Activated CD4-positive, alpha-beta T cell treated with anti-CD3 and anti-CD28 coated beads for 36 hours (primary cell): ENCODE measurements at places on chromosomes 11 and 22. TPM values are rescaled to one million over a fixed set of nuclear protein-coding genes. Genes with fewer than 3 reads are reported as not detected.

Gene CATSPER1
- not detected for total RNA-seq

GRCh38 chr22:26968859-26969523 is 311.6 kb downstream of the MIAT start:
- DNase-seq = no peak
- no peak overlapping the region for H3K4me3 ChIP-seq
- H3K36me3 ChIP-seq = peaks cover 5% of the 10 kb centered on the region
- H3K27me3 ChIP-seq = peaks cover 2% of the 10 kb centered on the region
- H3K4me1 ChIP-seq = no peaks in the 10 kb centered on the region

- no peaks in the 10 kb centered on the region for H3K36me3 ChIP-seq
- DNase-seq = no peak
- H3K4me1 ChIP-seq = peaks cover 11% of the 10 kb centered on the region
- H3K27ac ChIP-seq = no peak overlapping the region
- H3K4me3 ChIP-seq = no peak overlapping the region
- peaks cover 27% of the 10 kb centered on the region for H3K27me3 ChIP-seq
These were observed 3.5 kb upstream of the CELSR1 start for GRCh38 chr22:46540874-46541273.

DNA sequence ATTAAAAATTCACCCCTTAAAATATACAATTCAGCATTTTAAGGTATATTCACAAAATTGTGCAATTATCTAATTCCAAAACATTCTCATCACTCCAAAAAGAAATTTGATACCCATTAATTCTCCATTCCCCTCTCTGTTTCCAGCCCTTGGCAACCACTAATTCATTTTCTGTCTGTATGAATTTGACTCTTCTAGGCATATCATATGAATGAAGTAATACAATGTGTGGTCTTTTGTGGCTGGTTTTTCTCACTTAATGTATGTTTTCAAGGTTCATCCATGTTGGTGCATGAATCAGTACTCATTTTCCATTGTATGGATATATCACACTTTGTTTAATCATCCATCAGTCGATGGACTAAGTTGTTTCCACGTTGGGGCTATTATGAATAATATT is 29.0 kb upstream of the ACCSL start:
- peaks cover 3% of the 10 kb centered on the region for H3K4me1 ChIP-seq
- peaks cover 16% of the 10 kb centered on the region for H3K27me3 ChIP-seq
- H3K36me3 ChIP-seq = no peaks in the 10 kb centered on the region
- no peak overlapping the region for H3K4me3 ChIP-seq
- no peak overlapping the region for H3K27ac ChIP-seq

Gene ROM1
- total RNA-seq = 1.5 TPM

- H3K27ac ChIP-seq = peak overlapping the region; percentile 98
- peaks cover 37% of the 10 kb centered on the region for H3K36me3 ChIP-seq
- peaks cover 2% of the 10 kb centered on the region for H3K27me3 ChIP-seq
- H3K4me1 ChIP-seq = peaks cover 16% of the 10 kb centered on the region
- DNase-seq = peak; percentile 91
These were observed 1.1 kb upstream of the CD6 start for GRCh38 chr11:60970369-60970774.

Gene CAVIN3
- total RNA-seq = 24.8 TPM

Gene OR2D2
- 0.44 TPM for total RNA-seq

DNA sequence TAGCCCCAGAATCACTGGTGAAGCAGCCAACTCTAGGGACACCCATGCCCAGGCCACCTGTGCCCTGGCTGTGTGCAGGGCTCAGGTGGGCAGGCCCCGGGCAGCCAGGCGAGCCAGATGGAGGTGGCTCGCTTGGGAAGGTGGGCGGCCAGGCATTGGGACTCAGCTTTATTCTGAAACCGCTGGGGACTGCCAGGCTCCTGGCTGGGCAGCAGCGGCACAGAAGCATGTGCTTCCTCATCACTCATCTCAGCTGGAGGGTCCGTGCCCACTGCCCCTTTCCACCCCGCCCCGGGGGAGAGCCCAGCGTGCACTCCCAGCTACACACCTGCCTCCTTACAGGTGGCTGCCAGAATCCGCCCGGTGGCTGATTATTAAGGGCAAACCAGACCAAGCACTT is 27.1 kb upstream of the SLC22A12 start:
- H3K27ac ChIP-seq = no peak overlapping the region
- H3K27me3 ChIP-seq = no peaks in the 10 kb centered on the region
- DNase-seq = no peak
- no peaks in the 10 kb centered on the region for H3K36me3 ChIP-seq

DNA sequence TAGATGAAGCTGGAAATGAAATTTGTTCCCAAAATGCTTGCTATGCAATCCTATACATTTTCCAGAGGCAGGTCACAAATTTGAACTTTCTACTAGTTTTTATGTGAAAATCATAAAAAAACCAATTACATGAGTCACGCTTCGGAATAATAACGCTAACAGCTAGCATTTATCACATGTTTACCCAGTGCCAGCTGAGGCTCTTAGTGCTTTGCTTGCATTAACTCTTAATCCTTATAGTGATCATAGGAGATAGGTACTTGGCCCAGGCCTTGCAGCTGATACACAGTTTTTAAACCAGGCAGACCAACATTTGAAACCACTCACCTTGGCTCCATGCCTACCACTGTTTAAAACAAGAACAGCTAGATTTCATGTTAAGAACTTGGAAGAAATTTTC is 131.8 kb upstream of the RAG2 start:
- no peaks in the 10 kb centered on the region for H3K36me3 ChIP-seq
- H3K27ac ChIP-seq = no peak overlapping the region
- peaks cover 4% of the 10 kb centered on the region for H3K27me3 ChIP-seq
- H3K4me1 ChIP-seq = no peaks in the 10 kb centered on the region
- DNase-seq = no peak

DNA sequence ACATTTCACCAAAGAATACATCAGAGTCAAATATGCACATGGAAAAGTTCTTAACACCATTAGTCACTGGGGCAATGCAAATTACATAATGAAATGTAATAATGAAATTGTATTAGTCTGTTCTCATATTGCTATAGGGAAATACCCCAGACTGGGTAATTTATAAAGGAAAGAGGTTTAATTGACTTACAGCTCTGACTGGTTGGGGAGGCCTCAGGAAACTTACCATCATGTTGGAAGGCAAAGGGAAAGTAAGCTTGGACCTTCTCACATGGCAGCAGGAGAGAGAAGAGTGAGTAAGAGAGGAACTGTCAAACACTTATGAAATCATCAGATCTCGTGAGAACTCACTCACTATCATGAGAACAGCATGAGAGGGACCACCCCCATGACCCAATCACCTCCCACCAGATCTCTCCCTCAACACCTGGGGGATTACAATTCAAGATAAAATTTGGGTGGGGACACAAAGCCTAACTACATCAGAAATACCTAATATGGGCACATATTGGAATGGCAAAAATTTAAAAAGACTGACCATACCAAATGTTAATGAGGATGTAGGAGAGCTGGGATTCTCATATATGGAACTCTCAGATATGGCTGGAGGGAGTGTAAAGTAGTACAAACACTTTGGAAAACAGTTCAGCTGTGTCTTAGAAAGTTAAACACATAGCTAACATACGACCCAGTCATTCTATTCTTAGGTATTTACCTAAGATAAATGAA is 65.1 kb upstream of the CD44 start:
- peak overlapping the region; percentile 80 for H3K27ac ChIP-seq
- H3K27me3 ChIP-seq = no peaks in the 10 kb centered on the region
- DNase-seq = no peak
- peaks cover 22% of the 10 kb centered on the region for H3K36me3 ChIP-seq

DNA sequence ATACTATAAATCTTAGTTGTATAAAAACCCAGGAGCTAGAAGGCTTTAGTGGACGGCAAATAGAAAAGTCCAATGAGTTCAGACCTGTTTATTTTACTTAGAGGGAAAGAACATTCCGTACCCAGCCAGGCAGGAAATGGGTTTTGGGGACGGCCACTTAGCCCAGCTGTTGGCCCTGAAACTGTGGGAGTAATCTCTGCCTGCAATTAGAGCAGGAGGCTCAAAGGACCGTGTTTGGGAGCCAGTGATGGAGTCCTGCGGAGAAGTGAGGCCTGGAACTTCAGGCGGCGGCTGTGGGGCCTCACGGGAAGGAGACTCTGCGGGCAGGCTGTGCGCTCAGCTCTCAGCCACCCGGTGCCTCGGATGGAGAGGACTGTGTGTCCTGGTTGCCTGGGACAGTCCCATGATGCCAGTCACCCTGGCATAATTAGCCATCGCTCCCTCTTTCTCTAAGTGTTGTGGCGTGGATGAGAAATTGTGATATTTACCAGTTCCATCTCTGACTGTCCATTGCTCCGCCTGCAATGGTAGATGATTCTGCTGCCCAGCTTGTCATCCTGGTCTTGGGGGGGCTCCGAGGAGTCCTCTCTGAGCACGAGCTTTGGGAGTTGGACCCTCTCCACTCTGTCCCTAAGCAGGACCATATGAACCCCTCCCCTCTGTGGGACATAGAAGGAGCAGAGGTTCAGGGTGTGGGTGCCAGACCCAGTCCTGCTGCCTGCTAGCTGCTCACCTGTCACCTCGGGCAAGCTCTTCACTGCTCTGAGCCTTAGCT is 530.3 kb downstream of the TBC1D22A start:
- DNase-seq = no peak
- H3K27ac ChIP-seq = no peak overlapping the region
- H3K4me1 ChIP-seq = no peaks in the 10 kb centered on the region

DNA sequence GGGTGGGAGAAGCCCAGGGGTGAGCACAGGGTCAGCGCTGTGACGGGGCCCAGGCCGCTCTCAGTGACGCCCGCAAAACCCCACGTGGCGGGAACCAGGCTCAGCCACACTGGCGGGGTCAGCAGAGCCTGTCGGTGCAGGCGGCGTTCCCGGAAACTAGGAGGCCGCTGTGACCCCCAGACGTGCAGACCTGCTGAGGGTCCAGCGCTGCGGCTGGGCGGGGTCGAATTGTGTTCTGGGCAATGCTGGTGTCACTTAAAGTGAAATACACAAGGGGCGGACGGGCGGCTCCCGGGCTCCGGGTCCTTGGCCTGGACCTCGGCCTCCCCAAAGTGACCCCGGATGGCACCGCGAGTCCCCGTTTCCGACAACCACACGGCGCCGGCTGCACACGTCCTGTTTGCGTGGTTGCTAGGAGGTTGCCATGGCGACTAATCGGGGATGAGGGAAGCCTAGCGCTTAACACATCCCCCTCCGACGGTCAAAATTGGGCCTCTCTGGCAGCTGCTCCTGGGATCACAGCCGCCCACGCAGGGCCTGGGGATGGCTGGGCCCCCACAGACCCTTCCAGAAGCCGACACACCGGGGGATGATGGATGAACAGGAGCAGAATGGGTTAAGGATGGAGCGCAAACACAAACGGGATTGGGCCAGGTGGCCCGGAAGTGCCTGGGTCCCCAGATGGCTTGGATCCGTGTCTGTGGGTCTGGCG is 81.7 kb upstream of the PRR5 start:
- no peaks in the 10 kb centered on the region for H3K4me1 ChIP-seq
- no peaks in the 10 kb centered on the region for H3K36me3 ChIP-seq
- peak overlapping the region; percentile 68 for H3K27ac ChIP-seq
- no peaks in the 10 kb centered on the region for H3K27me3 ChIP-seq
- peak; percentile 89 for DNase-seq

GRCh38 chr11:108734956-108735559 is 70.2 kb downstream of the DDX10 start:
- H3K27me3 ChIP-seq = no peaks in the 10 kb centered on the region
- DNase-seq = no peak
- peaks cover 42% of the 10 kb centered on the region for H3K4me1 ChIP-seq
- H3K27ac ChIP-seq = no peak overlapping the region
- H3K36me3 ChIP-seq = peaks cover 50% of the 10 kb centered on the region

- no peak for DNase-seq
- H3K27me3 ChIP-seq = no peaks in the 10 kb centered on the region
- peaks cover 13% of the 10 kb centered on the region for H3K4me1 ChIP-seq
- no peak overlapping the region for H3K4me3 ChIP-seq
- peaks cover 3% of the 10 kb centered on the region for H3K36me3 ChIP-seq
- peak overlapping the region; percentile 35 for H3K27ac ChIP-seq
These were observed 5.9 kb downstream of the SERPIND1 start for GRCh38 chr22:20779818-20780158.

DNA sequence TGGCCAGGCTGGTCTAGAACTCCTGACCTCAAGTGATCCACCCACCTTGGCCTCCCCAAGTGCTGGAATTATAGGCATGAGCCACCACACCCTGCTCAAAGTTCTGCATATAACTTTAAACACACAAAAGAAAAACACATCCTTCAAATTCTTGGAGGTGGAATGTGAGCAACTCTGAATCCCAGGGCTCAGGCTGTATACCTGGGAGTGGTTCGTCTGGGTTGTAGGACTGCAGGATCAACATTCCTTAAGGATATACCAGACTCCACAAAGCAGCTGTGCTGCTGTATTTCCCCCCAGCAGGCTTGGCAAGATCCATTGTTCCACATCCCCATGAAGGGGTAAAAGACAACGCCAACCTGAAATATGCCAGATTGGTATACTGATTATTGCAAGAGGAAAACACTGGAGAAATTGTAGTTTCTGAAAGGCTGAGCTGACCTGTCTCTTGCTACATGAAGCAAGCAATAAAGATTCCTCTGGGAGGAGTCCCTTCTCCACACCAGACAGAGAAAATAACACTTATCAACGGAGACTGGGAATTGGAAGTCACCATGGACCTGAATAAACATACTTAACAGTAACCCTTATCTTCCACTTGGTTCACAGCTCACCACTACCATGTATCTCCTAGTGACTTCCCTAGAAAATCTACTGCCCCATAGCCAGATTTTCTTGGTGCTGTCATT is 12.2 kb upstream of the RPS3 start:
- peaks cover 4% of the 10 kb centered on the region for H3K27me3 ChIP-seq
- peaks cover 17% of the 10 kb centered on the region for H3K4me1 ChIP-seq
- H3K4me3 ChIP-seq = no peak overlapping the region
- no peak for DNase-seq
- H3K27ac ChIP-seq = no peak overlapping the region
